ENCODE measurements at places on chromosomes 13 and 19.
A peak's percentile ranks its signal among the peaks of the same experiment; 100 is the strongest.

DNA sequence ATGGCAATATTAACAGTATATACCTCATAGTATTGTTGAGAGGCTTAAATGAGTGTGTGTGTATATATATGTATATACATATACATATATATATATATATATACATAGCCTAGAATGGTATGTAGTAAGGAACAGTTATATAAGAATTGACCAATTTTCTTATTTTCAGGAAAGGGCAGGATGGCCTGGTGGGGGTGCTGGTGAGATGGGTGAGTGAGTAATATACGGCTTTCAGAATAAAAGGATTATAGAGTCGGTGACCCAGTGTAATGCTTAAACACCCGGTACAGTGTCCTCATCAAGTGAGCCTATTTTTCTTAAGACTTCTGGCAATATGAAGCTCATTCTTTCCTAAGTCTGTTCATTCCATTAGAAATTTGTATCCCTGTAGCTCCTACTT, 11.7 kb upstream of the FAM216B start:
- DNase-seq = no peak

- no peak for DNase-seq
Observed at GRCh38 chr13:31851216-31851615, 111.9 kb downstream of the RXFP2 start.

- DNase-seq = no peak
Observed at GRCh38 chr19:34325981-34326787, 38.8 kb upstream of the GPI start.

- DNase-seq = no peak
Observed at GRCh38 chr19:38059897-38060296, 152.9 kb downstream of the SIPA1L3 start.

DNA sequence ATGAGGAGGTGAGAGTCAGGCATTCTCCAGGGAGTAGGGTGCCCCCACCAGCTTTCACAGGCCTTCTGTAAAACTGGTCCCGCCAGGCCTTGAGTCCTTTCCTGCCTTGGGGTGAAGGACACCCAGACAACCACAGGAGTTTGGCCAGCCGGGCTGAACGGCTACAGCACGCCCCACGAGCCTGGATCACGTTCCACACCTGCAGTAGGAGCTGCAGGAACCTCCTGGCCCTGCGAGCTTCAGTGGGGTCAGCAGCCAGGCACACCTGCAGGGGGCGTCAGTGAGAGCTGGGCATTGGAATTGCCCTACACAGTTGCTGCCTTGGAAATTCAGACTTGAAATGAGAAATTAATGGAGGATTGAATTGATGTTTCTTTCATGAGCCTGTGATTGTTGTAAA, 45.7 kb downstream of the COL4A2 start:
- DNase-seq = no peak

GRCh38 chr13:24217601-24218281, 57.2 kb downstream of the SPATA13 start:
- DNase-seq = no peak

DNA sequence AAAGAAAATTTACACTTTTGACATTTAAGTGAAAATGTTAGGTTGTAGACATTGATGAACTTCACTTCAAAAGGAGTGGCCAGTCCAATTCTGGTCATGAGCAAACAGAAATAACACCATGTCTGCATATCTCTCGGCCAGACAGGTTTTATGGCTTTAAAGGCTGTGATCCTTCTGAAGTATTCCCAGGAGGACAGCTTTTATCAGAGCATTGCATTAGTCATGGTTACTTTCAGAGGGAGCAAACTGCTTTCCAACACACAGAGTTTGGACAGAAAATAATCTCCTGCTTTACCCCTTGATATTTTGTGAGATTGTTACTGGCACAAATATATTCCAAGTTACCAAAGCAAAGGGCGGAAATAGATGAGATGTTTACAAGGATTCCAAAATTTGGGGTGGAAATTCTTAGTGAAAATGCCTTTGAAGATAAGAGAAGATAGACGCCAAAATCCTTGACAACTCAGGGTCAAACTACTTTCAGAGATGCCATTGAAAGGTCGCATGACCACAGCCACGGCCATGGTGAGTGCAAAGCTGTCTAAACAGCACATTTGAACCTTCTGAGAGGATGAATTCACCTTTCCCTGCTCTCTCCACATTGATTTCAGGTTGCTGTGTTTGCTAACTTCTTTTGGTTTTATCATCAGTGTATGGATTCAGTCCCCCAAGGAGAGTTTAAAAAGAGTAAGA, 584.5 kb upstream of the SGCG start:
- no peak for DNase-seq

GRCh38 chr13:100341327-100341726, 247.3 kb downstream of the GGACT start:
- DNase-seq = no peak

- DNase-seq = no peak
Observed at GRCh38 chr13:110624766-110625756, 9.7 kb downstream of the NAXD start.

DNA sequence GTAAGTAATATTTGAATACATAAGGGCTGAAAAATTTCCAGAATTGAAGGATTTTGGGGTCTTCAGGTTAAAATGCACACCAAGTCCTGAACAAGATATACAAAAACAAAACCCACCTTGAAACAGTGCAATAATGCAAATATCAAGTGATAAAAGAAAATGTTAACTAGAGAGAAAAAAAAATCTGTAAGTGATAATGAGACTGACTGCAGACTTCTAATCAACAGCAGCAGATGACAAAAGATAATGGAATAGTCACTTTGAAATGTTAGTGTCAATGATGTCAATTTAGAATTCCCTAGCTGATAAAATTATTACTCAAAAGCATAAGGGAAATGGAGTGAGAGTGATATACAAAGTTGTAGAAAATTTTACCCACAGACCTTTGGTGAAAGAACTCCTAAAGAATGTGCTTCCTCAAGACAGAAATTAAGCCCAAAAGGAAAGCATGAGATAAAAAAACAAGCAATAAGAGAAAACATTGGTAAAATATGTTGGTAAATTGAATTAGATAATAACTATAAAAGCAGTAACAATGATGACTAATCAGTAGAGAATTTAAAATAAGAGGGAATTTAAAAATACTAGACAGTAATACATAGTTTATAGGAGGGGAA, 12.4 kb upstream of the DGKH start:
- DNase-seq = no peak

DNA sequence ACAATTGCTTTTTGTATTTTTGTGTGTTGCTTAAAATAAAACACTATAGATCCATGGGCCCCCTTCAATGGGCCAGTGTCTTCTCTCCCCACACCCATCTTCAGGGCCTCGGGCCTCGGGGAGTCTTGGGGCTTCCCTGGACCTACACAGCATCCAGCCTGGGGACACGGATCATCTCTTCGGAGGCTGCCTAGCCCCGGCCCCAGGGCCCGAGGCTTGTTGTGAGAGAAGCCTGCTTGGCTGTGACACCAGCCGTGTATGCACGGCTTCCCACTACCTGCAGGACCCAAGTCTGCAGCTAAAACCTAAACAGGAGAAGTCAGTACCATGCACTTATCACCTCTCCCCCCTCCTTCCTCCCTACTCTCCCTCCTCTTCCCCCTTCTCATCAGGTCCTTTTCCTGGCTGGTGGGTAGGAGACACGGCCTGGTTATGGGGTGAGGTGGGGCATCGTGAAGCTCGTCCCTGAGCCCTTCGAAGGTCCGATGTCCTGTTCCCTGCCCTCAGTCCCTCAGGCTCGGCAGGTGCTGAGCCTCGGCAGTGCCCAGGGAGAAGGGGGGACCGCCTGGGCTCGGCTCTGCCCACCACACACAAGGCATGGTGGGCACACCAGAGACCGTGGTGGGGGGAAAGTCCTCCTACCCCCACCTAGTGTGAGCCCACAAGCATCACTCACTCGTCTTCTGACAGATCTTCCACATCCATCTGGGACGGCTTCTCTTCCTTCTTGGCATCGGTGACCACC, 9.5 kb downstream of the C13orf46 start:
- DNase-seq = no peak

- DNase-seq = no peak
Observed at GRCh38 chr13:41460930-41461329, 3.6 kb downstream of the RGCC start.

GRCh38 chr19:6109947-6110346, 353 bp downstream of the RFX2 start:
- no peak for DNase-seq

DNA sequence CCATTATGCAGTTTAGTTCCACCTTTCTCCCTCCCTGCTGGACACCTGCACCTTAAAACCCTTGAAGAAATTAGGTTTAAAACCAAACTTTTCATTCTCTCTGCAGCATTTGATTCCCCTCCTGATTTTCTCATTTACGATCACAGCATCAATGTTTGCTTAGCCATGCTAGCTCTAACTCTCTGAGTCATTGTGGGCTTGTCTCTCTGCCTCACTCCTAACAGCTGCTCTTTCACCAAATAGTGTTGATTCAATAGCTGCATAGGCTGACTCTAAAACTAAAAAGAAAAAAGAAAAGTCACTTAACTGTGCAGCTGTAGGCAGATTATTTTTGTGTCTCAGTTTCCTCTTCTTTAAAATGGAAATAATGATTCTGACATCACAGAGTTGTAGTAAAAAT, 1124.9 kb downstream of the DIAPH3 start:
- DNase-seq = no peak

- no peak for DNase-seq
Observed at GRCh38 chr13:113031465-113031864, 62.5 kb downstream of the MCF2L start.

- DNase-seq = no peak
Observed at GRCh38 chr13:74969419-74969818, 512.5 kb downstream of the TBC1D4 start.

DNA sequence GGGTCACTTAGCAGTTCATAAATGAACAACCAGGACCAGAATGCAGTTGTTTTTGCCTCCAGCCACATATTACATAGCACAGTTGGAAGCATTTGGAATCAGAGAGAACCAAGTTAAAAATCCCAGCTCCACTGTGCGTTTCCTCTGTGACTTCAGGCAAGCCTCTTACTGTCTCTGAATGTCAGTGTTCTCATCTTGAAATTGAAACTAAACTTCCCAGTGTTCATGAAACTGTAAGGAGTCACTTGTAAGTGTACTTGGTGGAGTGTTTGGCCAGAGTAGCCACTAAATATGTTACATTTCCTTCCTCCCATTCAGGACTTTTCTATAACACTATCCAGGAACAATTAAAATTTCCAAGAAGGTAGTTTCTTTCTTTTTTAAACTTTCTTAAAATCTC, 276.8 kb downstream of the KCNRG start:
- DNase-seq = no peak

DNA sequence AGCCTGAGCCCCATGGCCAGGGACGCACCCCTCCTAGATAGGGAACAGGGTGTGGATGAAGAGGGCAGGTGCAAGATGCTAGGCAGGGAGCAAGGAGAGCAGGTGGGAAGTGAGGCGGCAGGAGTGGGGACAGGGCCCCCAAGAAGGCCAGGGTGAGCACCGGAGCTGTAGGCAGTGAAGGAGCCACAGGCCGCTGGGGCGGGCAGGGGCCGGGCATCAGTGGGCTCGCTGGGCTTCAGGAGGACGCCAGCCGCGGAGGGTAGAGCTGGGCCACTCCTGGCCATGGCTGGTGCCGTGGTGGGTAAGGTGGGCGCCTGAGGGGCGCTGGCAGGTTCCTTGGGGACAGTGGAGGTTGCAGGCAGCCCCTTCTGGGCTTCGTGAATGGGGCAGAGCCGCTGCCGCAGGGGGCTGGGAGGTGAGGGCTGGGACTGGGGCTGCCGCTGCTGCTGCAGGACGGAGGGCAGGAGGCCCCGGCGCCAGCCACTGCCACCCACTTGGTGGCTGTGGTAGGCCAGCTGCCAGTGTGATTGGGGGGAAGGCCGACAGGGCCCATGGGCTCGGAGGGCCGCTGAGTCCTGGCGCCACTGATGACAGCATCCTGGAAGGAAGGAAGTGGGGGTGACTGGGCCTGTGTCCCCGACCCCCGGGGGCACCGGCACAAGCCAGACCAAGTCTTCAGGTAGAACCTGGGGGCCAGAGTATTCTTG, 2.1 kb downstream of the NKPD1 start:
- DNase-seq = no peak

DNA sequence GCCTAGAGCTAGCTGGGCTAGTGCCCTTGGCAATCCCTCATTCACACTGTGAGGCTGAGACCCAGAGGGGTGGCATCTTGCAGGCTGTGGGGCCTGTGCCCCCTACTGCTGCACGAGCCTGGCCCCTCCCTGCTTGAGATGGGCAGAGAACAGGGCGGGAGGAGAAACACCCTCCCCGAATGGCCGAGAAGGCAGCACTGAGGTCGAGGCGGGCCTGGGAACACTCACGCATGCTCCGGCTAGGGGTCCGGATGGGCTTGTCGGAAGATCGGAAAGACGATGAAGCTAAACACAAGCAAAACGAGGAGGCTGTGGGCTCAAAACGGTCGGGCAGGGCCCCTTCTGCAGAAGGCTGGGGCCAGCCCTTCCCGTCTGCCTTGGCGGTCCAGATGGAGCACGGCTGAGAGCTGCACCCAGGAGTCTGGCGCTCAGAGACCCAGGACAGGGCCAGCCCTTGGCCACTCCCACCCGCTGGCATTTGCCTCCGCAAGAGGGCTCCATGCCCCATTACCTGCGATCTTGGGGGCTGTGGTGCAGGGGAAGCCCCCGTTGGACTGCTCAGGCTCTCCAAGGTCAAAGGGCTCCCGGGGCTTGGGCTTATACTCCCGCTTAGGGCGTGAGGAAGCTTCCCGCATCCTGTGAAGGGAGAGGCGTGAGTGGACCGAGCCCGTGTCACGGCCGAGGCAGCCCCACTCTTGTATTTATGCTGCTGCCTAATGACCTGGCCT, 18.9 kb downstream of the MPND start:
- no peak for DNase-seq

GRCh38 chr13:113817860-113818691, 45.8 kb downstream of the GAS6 start:
- no peak for DNase-seq

- no peak for DNase-seq
Observed at GRCh38 chr13:56907766-56908165, 233.0 kb upstream of the PRR20A start.

DNA sequence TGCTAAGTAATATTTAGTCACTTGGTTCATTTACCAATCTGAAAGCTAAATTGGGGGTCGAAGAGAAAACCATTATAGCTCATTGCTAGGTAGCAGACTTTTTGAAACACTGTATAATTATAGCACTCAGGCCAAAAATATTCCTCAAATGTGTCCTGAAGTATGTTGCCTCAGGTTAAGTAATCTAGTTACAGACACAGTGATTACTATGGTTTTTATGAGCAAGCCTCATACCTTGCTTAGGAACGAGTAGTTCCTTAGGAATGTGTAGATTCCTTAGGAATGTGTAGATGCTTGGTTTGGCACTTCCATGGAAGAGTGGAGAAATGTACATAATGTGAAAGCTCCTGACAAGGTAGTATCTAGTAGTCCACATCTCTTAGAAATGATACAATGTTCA, 387.5 kb downstream of the LMO7 start:
- peak; percentile 65 for DNase-seq
